ENCODE measurements at places on chromosomes 2 and 18. TPM values are rescaled to one million over a fixed set of nuclear protein-coding genes. Genes with fewer than 3 reads are reported as not detected.

DNA sequence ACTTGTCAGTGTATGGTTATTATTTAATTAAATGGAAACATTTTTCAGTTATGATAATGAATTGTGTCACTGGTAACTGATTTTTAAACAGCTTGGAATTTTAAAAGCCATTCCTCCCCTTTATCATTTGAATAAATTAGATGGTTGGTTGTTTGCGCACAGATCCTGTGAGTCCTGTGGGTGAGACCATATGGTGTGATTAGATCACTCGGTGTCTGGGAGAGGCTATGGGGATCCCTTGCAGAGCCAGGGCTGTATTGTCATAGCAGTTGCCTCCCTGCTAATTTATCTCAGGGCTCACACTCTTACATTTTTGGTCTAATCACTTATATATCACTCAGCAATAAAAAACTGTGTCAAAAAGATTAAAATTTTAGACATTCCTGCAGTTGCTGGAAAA lies 133.5 kb downstream of the ASXL3 start:
- no peak for DNase-seq

DNA sequence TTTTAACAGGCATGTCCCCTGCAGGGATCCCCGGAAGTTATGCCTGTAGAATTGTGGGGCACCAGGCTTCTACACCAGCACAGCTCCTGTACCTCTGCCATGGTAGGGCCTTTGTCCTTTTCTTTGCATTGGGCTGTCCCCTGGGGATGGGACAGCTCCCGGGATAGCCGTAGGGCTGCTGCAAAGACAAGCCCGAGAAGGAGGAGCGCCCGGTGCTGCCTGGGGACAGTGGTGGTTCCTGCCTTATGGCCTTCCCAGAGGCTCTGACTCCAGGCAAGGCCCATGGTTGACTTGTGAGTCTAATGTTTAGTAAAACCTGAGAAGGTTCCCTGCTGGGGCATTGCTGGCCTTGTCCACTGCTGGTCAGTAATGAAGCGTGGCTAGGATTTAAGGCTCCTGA lies 30.9 kb downstream of the TMEM37 start:
- DNase-seq: no peak

REL gene
- total RNA-seq: 6.7 TPM

OBSL1 gene
- 203 TPM for total RNA-seq

CIDEA gene
- total RNA-seq: 6.8 TPM

DNA sequence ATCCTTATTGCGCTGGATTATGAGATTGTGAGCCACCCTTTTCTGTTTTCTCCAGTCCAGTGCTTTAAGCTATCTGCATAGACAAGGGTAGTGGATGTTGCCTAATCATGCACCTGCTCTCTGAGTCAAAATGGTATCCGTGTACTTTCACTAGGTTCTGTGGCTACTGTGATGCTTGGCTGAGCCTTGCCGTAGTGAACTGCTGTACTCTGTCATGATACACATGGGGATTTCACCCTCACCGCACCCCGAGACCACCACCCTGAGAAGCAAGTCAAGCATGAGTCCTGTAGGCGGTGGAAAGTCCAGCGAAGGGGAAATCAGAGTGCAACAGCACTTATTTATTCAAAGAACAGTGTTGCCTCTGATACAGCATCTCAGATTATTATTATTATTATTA lies 55.0 kb downstream of the ARHGAP25 start:
- DNase-seq: no peak

DNA sequence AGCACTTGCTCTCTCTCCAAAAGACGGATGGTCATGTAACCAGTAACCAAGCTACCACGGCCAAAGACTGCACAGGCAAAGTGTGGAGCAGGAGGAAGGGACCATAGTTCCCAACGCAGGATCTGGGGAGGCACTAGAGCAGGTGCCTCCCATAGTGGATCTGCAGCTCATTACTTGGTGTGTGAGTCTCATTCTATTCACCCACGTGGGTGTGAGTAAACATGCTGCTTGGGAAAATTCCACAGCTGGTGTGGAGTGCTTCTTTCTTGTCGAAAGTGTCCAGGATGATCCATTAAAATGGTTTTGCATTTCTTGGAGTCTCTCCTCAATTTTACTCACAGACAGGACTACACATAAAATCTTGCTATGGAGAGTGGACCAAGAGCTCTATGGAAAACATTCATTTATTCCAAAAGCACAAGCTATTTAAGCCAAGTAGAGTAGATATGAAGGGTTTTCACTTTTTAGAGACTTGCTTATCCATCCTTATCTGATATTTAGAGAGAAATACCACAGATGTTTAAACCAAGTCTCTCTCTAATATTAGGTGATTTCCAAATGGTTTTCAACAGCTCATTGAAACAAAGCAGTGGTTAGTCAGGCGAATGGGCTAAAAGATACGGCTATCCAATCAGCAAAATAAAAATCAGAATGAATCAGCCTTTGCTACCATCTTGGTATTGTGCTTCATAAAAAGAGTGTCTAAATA lies 104.3 kb upstream of the CCDC195 start:
- no peak for DNase-seq

BCL2 gene
- 22.3 TPM for total RNA-seq

- DNase-seq: no peak
Observed at GRCh38 chr2:178865146-178865936, 58.1 kb upstream of the TTN start.

GRCh38 chr2:19893520-19894133 lies 8.2 kb downstream of the TTC32 start:
- DNase-seq: no peak

LYG1 gene
- not detected for total RNA-seq

DNA sequence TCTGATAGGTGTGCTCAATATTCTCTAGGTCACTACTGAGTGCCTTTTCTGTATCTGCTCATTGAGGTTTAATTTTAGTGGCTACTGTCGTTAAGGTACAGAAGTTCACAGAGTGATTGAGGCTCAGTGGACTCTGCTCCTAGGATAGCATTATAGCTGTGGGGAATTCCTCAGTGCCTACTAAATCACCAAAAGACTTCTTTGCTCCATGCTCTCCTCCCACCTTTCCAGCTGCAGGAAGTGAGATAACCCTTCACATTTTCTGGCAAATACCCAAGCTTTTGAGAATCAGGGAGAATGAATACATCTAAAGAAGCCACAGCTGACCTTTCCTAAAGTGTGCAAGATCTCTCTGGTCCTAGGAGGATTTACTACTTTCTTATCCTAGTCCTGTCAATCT lies 95.2 kb upstream of the FSIP2 start:
- DNase-seq: no peak

DNA sequence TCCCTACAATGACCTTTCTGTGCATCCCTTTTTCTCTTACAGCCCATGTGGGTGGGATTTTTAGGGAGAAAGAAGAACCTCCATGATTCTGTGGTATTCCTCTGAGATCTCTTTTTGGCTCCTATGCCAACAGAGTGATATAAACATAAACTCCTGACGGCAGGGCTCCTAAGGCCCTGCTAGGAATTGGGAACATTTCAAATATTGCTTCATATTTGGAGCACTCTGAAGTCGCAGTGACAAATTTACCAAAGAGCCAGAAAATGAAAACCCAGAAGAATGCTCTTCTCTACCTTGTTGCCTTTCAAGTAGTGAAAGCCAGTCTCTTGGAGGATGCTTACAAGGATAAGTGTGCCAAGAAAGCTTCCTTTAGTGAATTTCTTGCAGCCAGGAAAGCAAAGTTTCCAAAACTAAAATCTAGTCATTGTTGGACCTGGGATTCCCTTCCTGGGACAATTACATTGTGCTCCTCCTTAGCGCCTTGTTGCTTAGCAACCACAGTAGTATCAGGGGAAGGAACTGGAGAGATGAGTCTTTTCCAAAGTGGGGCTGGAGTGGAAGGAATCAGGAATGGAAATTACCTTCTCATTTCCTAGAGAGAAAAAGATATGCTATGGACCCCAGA lies 7.3 kb upstream of the SETBP1 start:
- no peak for DNase-seq

- DNase-seq: no peak
Observed at GRCh38 chr2:201900362-201900761, 94.0 kb downstream of the CDK15 start.

DNA sequence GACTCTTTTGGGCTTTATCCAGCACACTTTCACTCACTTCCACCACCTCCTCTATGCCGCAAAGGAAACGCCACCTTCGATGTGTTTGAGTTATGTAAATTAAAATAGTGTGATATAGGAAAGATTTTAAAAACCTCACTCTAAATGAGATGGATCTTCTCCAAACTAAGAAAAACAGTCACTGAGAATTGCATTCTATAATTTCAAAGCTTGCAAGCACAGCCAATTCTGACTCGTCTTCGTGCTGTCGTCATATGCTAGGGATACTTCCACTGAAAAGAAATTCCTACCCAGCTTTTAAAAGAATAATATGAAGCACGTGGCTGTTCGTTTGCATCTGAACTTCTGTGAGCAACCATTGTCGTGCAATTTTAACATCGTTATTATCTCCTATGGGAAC lies 162.5 kb downstream of the SH3BP4 start:
- no peak for DNase-seq

- DNase-seq: no peak
Observed at GRCh38 chr18:267380-267687, 513 bp downstream of the THOC1 start.

- DNase-seq: no peak
Observed at GRCh38 chr2:65261676-65262075, 34.0 kb downstream of the ACTR2 start.

DNA sequence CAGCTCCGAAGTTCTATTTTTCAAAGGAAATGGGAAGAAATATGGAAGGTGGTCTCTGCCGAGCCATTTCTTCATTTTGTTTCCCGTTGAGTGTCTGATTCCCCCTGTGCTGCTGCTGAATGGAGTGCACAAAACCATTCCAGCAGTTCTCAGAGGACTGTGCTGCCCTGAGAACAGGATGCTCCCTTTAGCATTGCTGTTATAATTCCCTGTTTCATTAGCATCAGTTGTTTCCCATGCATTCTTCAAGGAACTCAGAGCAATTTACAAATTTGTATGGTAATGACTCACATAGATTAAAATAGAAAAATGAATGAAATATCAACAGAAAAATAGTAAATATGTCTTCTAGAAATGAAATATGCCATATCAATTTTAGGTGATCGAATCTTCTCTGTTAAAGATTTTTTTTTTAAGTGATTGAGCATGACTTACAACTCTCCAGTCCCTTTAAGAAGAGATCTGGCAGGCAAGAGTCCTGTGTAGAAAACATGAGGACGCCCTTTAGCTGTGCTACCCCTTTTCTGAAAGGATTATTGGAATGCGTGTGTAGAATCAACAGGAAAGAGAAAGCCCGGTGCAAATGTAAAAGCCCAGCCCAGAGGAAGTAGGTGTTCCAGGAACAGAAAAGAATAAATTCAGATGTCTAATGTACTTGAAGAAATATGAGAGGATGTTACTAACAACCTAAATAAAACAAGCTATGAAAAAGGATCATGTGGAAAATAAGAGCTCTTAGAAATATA lies 118.5 kb downstream of the ATP9B start:
- DNase-seq: no peak

GRCh38 chr2:15045054-15045453 lies 412.5 kb downstream of the LRATD1 start:
- DNase-seq: no peak

DNA sequence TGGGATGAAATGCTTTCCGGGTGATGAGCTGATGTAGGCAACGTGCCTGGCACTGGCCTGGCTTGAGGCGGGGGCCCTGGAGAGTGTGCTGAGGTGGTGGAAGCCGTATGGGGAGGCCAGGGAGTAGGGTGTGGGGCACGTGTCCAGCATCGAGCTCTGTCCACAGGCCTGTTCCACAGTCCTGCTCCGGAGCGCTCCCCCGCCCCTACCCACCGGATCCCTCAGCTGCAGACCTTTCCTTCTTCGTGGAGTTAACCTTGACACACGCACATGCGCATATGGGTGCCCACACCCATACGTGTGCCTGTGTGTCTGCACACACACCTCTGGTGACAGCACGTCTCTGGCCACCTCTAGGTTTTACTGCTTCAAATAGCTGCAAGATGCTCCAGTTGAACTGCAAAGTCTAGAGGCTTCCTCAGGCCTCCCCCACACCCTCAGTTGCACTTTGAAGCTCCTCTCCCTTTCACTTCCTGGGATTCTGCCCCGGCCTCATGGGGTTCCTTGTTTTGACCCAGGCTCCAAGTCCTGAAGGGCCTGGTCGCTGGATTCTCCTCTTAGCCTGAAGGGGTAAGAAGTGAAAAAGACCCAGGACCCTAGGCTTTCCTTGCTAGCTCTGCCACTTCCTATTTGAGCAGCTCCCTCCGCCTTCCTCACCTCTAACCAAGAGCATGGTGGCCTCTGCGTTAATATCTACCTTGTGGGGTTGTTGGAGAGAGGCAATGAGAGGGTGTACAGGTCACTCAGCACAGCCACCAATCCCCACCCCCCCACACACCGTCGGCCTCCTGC lies 49.5 kb downstream of the INHBB start:
- DNase-seq: no peak

KCNG2 gene
- total RNA-seq: not detected

SKOR2 gene
- not detected for total RNA-seq

SMYD5 gene
- total RNA-seq: 13.3 TPM

DNA sequence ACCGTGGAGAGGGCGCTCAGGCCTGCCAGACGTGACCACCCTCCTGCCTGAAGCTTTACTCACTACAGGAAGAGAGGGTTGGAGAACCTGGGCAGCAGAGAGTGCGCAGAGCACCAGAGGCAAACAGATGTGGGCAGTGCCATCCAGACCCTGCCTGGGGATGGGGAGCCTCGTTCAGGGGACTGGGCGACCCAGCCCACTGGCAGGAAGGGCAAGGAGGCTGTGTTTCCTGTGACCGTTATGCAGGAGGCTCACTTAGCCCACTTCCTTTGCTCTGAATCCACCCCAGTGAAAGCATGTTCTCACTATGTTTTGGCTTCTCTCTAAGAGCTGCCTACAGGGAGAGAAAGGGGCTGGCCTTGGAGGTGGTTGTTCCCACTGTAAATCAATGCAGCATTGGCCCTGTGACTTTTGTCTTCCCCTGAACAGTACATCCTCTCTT lies 23.0 kb upstream of the ACKR3 start:
- no peak for DNase-seq

DNA sequence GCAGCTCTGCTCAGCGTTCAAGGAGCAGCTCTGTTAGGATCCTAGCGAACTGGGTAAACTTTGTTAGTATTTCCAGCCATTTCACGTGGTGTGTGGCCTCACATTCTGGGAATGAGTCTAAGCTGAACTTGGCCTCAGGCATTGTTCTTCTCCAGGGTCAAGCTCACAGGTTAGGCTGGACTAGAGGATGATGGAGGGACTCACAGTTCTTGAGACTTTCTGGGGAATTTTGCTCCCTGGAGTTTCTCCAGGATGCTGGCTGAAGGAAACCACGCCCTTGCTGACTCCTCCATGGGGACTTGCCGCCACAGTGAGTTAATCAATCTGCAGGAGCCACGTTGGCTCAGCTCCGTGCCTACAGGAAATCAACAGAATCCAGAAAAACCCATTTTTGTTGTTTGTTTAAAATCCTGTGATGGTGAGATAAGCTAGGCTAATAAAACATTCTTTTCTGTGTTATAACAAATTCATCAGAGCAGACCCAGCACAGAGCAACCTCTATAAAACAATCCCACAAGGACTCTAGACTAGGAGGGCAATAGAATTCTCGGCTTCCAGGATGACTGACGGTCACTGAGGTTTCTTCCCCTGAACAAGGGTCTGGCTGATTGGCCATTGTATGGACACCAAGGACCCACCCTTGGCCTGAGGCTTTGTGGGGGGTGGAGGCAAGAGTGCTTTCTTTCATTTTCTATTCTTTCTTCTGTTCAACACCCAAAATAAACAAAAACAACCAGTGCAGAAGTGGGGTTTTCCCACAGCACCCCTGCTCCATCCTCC lies 12.6 kb downstream of the CNDP1 start:
- peak; percentile 39 for DNase-seq
